Suprapubic skin (tissue), 4 donors: ENCODE measurements at places on chromosomes 6 and 20. TPM values are rescaled to one million over a fixed set of nuclear protein-coding genes. Genes with fewer than 3 reads are reported as not detected.

GRCh38 chr6:122696079-122696478 is 83.4 kb upstream of the FABP7 start:
- H3K4me3 ChIP-seq, result no peak overlapping the region
- H3K36me3 ChIP-seq, result no peaks in the 10 kb centered on the region
- no peaks in the 10 kb centered on the region for H3K27me3 ChIP-seq
- H3K27ac ChIP-seq, result no peak overlapping the region
- no peaks in the 10 kb centered on the region for H3K4me1 ChIP-seq

ENPP3 gene
- total RNA-seq, result 0.64 TPM

GRCh38 chr20:32462900-32463641 is 104.9 kb downstream of the ASXL1 start:
- peaks cover 21% of the 10 kb centered on the region for H3K4me1 ChIP-seq
- H3K4me3 ChIP-seq, result no peak overlapping the region
- no peaks in the 10 kb centered on the region for H3K27me3 ChIP-seq
- no peak for DNase-seq
- H3K36me3 ChIP-seq, result no peaks in the 10 kb centered on the region

DNA sequence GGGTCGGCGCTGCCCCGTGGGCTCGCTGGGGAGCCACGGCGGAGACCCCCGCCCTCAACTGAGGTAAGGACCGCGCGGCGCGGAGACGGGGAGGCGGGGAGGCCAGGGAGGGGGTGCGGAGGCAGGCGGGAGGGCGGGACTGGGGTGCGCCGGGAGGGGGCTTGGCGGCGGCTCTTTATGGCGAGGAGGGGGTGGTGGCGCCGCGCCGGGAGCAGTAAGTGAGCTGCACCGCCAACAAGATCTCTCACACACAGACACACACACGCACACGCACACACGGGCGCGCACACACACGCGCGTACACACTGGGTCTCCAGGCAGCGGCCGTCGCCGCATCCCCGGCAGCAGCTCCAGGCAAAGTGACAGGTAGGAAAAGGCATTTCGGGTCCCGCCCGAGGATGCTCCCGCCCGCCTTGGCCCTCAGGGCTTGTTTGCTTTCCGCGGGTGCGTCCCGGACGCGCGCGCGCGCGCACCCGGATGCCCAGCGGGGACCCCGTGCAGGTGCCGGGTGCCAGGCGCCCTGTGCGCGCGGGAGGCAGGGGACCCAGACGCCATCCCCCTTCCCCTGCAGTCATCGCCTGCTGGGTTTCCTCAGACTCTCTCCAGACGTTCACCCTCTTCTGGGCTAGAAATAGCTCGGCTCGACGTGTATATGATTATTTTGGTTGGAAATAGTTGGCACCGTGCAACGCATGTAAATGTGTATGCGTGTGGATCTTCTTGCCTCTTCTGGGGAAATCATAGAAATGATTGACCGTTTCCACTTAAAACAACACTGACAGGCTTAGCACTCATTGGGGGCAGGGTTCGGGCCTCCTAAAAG is at the start of gene PLCB4:
Gene PLCB4 (plus strand): TSS at position 247 of the 823 bp plus-strand sequence. CDS start 238,728 bp downstream, outside the sequence.
- peak; percentile 75 for DNase-seq
- H3K4me1 ChIP-seq, result peaks cover 16% of the 10 kb centered on the region
- peak within 1 kb of the TSS; percentile 78 for H3K4me3 ChIP-seq
- H3K36me3 ChIP-seq, result no peaks in the 10 kb centered on the region
- peaks cover 20% of the 10 kb centered on the region for H3K27me3 ChIP-seq

- peaks cover 37% of the 10 kb centered on the region for H3K4me1 ChIP-seq
- H3K4me3 ChIP-seq, result no peak overlapping the region
- peaks cover 15% of the 10 kb centered on the region for H3K27me3 ChIP-seq
- DNase-seq, result no peak
- no peak overlapping the region for H3K27ac ChIP-seq
Measured at GRCh38 chr6:36272234-36272633, 2.4 kb downstream of the PNPLA1 start.

GRCh38 chr20:15445056-15445840 is 1107.8 kb upstream of the FLRT3 start:
- H3K4me1 ChIP-seq, result no peaks in the 10 kb centered on the region
- no peak overlapping the region for H3K27ac ChIP-seq
- H3K36me3 ChIP-seq, result no peaks in the 10 kb centered on the region

GRCh38 chr6:41878961-41879405 is 16.2 kb downstream of the USP49 start:
- H3K4me1 ChIP-seq, result no peaks in the 10 kb centered on the region
- H3K27ac ChIP-seq, result no peak overlapping the region
- no peak overlapping the region for H3K4me3 ChIP-seq
- no peaks in the 10 kb centered on the region for H3K27me3 ChIP-seq
- no peak for DNase-seq

GRCh38 chr6:144305985-144306384 is 20.9 kb downstream of the UTRN start:
- H3K4me1 ChIP-seq, result peaks cover 3% of the 10 kb centered on the region
- peaks cover 19% of the 10 kb centered on the region for H3K36me3 ChIP-seq
- no peaks in the 10 kb centered on the region for H3K27me3 ChIP-seq
- no peak for DNase-seq
- no peak overlapping the region for H3K4me3 ChIP-seq

- no peaks in the 10 kb centered on the region for H3K36me3 ChIP-seq
- peaks cover 40% of the 10 kb centered on the region for H3K4me1 ChIP-seq
- no peak overlapping the region for H3K27ac ChIP-seq
- H3K27me3 ChIP-seq, result no peaks in the 10 kb centered on the region
Measured at GRCh38 chr6:13474360-13474759, 13.0 kb downstream of the GFOD1 start.

GRCh38 chr6:13733178-13733887 is 21.7 kb upstream of the RANBP9 start:
- peaks cover 12% of the 10 kb centered on the region for H3K4me1 ChIP-seq
- no peaks in the 10 kb centered on the region for H3K27me3 ChIP-seq
- no peaks in the 10 kb centered on the region for H3K36me3 ChIP-seq
- DNase-seq, result no peak
- H3K4me3 ChIP-seq, result no peak overlapping the region

GRCh38 chr20:2237059-2237458 is 58.7 kb upstream of the TGM3 start:
- no peaks in the 10 kb centered on the region for H3K27me3 ChIP-seq
- no peak overlapping the region for H3K4me3 ChIP-seq
- DNase-seq, result peak; percentile 89
- H3K4me1 ChIP-seq, result peaks cover 19% of the 10 kb centered on the region

DNA sequence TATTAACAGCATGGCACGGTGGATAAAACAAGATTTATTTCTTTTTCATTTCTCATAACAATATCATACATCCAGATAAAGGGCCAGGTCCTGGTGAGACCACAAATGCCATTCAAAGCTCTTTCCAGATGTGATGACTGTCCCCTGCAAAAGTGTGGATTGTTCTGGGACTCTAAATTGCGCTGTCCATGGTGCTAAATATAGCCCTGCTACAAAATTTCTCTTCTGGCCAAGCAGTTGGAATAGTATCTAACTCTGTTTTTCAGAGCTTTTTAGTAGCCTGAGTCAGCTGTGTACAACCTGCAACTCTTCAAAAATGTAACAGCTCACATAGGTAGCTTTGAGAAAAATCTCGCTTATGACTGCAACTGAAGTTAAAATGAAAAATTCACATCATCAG is 115.8 kb downstream of the MANEA start:
- no peaks in the 10 kb centered on the region for H3K27me3 ChIP-seq
- no peak for DNase-seq
- no peak overlapping the region for H3K4me3 ChIP-seq

TMEM14A gene
- 15.7 TPM for total RNA-seq

DNA sequence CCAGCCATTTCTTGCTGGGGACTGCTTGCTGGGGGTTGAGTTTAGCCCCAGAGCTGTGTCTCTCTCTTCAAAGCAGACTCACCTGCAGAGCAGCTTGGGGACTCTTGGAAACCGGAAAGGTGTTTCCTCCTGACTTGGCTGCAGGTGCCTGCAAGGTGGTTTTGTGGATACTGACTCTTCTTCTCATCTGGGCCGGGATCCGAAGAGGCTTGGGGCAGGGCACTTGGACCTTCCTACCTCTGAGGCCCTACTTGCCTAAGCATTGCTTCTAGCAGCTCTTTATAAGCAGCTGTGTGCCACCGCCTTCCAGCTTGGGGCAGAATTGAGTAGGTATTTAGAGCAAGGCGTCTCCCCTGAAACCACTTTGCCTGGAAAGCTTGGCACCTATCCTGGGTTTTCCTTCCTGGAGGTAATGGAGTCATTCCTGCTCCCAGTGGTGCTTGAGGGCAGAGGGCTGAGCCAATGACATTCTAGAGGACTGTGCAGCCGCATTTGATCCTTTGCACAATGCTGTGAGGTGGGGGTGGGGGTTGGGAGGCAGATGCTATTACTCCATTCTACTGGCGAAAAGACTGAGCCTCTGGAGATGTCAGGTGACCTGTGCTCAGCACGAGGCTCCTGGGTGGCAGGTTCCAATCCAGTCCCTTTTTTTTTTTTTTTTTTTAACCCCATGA is 3.4 kb upstream of the CTSZ start:
- H3K36me3 ChIP-seq, result no peaks in the 10 kb centered on the region
- H3K27me3 ChIP-seq, result no peaks in the 10 kb centered on the region
- peaks cover 42% of the 10 kb centered on the region for H3K4me1 ChIP-seq
- no peak overlapping the region for H3K4me3 ChIP-seq
- DNase-seq, result no peak

DNA sequence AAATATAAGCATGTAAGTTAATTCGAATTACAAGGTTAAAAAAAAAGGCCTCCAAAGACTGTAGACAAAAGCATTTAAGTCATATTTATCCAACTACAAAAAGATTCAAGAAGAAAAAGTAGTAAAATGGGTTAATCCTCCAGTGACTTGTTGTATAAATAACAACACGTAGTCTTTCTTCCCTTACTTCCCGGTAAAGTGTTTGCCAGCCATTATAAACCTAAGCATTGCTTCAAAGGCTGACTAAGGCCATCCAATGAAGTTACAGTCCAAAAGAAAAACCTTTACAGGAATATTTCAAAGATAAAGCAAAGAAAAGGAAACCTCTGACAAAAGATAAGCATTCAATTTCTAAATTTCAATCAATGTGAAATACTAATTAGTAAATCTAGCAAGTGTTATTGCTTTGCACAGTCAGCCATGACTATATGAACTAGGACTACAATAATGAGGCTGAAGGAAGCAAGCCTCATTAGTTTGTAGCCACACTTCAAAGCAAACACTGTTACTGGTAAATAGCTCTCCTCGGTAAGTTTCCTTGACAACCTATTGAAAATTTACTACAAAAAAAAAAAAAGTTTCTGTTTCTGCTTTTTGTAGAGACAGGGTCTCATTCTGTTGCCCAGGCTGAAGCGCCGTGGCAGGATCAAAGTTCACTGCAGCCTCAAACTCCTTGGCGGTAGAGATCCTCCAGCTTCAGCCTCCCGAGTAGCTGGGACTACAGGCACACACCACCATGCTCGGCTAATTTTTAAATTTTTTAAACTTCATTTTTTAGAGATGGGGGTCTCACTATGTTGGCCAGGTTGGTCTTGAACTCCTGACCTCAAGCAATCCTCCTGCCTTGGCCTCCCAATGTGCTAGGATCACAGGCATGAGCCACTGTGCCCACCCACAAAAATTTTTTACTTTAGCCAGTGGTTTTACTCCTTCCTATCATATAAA is 46.0 kb downstream of the NUDT3 start:
- H3K27ac ChIP-seq, result no peak overlapping the region
- no peaks in the 10 kb centered on the region for H3K36me3 ChIP-seq
- H3K4me1 ChIP-seq, result peaks cover 11% of the 10 kb centered on the region
- H3K4me3 ChIP-seq, result no peak overlapping the region
- H3K27me3 ChIP-seq, result no peaks in the 10 kb centered on the region

GRCh38 chr6:13507306-13507860 is 20.0 kb upstream of the GFOD1 start:
- no peak overlapping the region for H3K27ac ChIP-seq
- peaks cover 16% of the 10 kb centered on the region for H3K4me1 ChIP-seq
- DNase-seq, result no peak
- no peak overlapping the region for H3K4me3 ChIP-seq
- no peaks in the 10 kb centered on the region for H3K36me3 ChIP-seq

DNA sequence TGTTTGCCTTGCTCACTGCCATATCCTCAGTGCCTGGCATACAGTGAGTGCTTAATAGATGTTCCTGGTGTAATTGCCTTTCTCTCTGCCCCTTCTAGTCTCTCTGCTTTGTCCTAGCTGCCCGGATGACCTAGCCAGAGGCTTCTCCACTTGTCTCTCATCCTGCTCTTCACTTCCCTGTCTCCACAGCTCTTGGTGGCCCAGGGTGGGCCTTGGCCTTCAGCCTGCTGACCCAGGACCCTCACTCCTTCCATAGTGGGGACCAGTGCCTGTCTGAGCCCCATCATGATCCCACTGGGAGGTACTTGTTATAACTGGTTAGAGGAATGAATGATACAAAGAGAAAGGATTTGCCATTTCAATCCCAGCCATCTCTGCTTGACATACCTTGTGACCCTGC is 49.2 kb upstream of the BLCAP start:
- H3K27me3 ChIP-seq, result peaks cover 39% of the 10 kb centered on the region
- H3K4me1 ChIP-seq, result no peaks in the 10 kb centered on the region

- H3K4me1 ChIP-seq, result peaks cover 67% of the 10 kb centered on the region
- H3K4me3 ChIP-seq, result peak overlapping the region; percentile 95
- H3K36me3 ChIP-seq, result peaks cover 13% of the 10 kb centered on the region
Measured at GRCh38 chr6:43773050-43773979, 3.3 kb downstream of the VEGFA start.

- no peaks in the 10 kb centered on the region for H3K27me3 ChIP-seq
- H3K4me1 ChIP-seq, result no peaks in the 10 kb centered on the region
- DNase-seq, result no peak
- no peak overlapping the region for H3K4me3 ChIP-seq
Measured at GRCh38 chr6:147441751-147442150, 66.7 kb upstream of the SAMD5 start.

ZFP64 gene
- 27.1 TPM for total RNA-seq

DNA sequence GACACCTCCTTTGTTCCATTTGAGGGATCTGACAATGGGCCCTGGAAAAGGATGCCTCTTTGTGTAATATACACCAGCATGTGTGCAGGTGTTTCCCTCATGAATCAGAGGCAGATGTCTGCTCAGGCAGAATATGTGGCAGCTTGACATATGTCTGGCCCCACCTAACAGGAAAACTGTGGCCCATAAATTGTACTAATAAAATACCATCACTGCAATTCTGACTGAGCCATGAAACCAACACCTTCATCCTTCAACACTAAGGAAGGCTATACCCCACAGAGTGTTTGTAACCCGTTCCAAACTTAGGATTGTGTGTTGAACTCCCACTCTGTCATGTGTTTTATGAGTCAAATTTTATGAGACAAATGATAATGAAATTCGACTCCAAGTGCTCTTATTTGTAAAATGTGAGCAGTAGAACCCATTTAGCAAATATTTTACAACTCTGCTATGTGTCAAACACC is 22.7 kb downstream of the LAMA4 start:
- no peaks in the 10 kb centered on the region for H3K27me3 ChIP-seq
- no peaks in the 10 kb centered on the region for H3K36me3 ChIP-seq
- H3K4me1 ChIP-seq, result peaks cover 29% of the 10 kb centered on the region
- DNase-seq, result no peak
- H3K4me3 ChIP-seq, result no peak overlapping the region

IMPG1 gene
- not detected for total RNA-seq

- no peaks in the 10 kb centered on the region for H3K27me3 ChIP-seq
- DNase-seq, result no peak
- no peaks in the 10 kb centered on the region for H3K36me3 ChIP-seq
Measured at GRCh38 chr6:95848717-95849116, 167.1 kb upstream of the FUT9 start.

- no peaks in the 10 kb centered on the region for H3K36me3 ChIP-seq
- no peak overlapping the region for H3K4me3 ChIP-seq
- peaks cover 46% of the 10 kb centered on the region for H3K4me1 ChIP-seq
- no peak for DNase-seq
- peak overlapping the region; percentile 87 for H3K27ac ChIP-seq
Measured at GRCh38 chr6:6748001-6748400, 159.5 kb downstream of the LY86 start.

- H3K4me1 ChIP-seq, result peaks cover 4% of the 10 kb centered on the region
- H3K36me3 ChIP-seq, result no peaks in the 10 kb centered on the region
- H3K27ac ChIP-seq, result no peak overlapping the region
Measured at GRCh38 chr6:168354338-168354737, 34.8 kb upstream of the DACT2 start.

NRN1 gene
- 16.1 TPM for total RNA-seq
